GM23248 (cell line): ENCODE measurements at places on chromosomes 7 and 10.
A peak's percentile ranks its signal among the peaks of the same experiment; 100 is the strongest.

DNA sequence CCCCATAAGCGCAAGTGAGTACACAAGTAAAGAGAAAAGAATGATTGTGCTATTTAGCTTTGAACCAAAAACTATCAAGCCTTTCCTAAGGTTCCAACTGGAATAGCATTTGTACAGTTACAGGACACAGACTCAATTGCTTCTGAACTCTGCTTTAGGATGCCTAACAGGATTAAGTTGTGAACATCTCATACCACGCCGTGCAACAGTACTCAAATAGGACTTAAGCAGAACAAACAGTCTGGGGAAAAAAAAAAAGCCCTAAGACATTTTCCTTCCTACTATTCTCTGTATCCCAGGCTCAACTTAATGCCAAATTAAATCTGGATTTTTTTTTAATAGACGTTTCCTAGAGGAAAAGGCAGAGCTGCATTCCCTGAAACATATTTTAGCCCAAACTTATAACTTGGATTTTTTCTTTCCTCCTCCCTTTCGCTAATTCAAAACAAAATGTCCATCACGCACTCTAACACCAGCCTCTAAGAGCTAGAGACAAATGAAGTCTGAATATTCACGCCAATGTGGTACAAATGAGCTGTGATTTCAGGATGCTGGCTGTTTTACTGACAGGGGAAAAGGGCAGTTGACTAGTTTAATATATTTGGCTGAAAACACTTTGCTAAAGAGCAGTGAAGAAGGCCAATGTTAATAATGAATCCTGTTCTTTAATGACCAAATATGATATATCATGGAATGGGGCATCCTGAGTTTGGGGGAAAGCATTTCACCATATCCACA, 68.6 kb downstream of the CALD1 start:
- DNase-seq: no peak

- DNase-seq: peak; percentile 44
These were observed 3.5 kb upstream of the C7orf25 start for GRCh38 chr7:42915356-42915755.

DNA sequence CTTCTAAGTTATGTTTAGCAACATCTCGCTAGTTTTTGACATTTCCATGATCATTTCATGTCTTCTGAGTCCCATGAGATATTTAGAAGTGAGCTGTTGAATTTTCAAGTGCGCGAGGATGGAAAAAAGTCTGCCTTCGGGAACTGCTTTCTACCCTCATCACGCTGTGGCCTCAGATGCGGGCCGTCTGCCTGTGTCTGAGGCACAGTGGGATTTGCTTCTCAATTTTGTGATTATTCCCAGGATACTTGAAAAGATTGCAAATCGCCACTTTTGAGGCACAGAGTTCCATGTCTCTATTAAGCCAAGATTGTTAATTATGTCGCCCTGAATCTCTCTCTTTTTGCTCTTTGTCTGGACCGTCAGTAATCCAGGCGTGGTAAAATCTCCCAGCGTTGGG, 30.8 kb upstream of the NKX6-2 start:
- no peak for DNase-seq

DNA sequence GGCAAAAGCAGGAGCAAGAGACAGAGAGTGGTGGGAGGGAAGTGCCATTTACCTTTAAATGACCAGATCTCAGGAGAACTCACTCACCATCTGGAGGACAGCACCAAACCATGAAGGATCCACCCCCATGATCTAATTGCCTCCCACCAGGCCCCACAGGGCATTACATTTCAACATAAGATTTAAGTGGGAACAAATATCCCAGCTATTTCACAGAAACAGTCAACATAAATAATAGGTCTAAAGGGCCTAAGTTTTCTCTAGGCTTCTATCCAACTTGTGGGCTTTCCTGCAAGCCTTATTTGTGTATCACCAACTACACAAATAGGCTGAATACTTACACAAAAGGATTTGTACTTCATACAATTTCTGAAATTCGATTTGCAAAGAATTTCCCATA, 196.8 kb upstream of the POT1 start:
- DNase-seq: no peak

GRCh38 chr10:20207653-20208052, 391.4 kb downstream of the PLXDC2 start:
- no peak for DNase-seq

DNA sequence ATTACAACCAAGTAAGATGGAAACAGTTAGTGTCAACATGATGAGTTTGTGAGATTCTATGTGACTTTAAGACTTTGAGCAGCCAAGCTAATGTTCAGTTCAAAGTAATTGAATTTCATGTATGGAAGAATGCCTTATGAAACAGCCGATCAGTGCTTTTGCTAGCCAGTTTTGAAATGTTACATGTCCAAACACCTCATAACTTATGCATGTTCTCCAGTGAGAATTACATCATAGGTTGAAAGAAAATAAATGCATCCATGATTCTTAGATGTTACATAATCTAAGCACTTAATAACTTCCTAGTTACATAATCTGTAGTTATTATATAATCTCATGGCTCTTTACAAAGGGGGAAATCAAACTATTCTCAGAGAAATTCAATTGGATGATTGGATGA, 211.3 kb downstream of the BICC1 start:
- DNase-seq: peak; percentile 58

GRCh38 chr10:93600446-93601145, 439 bp downstream of the RBP4 start:
- DNase-seq: peak; percentile 63

- no peak for DNase-seq
These were observed 592.2 kb downstream of the REEP3 start for GRCh38 chr10:64113375-64113774.

GRCh38 chr10:93068411-93069244, 5.1 kb upstream of the CYP26A1 start:
- DNase-seq: peak; percentile 49

GRCh38 chr10:109866995-109867635, 56.2 kb downstream of the XPNPEP1 start:
- DNase-seq: no peak

- DNase-seq: peak; percentile 68
These were observed at the start of gene STOX1 for GRCh38 chr10:68826764-68827591. Gene STOX1 (plus strand): TSS chr10:68827531. CDS start chr10:68827624, 93 bp downstream.

DNA sequence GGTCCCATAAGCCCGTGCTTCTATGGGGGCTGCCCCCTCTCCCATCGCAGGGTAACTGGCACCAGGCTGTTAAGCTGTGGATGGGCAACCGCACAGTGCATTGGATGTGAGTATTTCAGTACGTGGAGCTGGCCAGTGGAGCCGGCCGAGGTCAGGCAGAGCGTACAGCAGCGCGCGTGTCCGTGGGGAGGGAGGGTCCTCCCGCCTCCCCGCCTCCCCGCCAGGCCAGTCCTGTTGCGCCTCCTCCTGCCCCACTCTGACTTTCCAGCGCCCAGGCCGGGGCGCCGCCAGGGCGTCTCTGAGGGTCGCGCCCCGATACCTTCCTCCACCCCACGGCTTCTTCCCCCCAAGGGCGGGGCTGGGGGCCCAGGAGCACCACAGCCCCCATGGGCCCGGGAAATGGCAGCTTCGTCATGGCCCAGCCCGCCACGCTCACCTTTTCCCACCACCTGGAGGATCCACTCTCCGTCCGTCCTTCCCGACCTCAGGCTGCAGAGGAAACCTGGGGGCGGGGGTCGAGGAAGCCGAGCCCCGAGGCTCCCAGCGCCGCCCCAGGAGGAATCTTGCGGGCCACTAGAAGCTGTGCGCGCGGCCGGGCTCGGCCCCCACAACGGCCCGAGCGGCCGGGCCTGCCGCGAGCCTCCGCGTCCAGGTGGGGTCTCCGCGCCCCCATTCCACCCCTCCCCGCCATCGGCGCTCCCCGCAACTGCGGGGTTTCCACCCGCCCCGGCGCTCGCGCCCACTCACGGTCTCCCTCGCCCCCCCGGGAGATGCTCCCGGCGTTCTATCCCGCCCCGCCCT, 831 bp upstream of the PFKP start:
- DNase-seq: no peak

DNA sequence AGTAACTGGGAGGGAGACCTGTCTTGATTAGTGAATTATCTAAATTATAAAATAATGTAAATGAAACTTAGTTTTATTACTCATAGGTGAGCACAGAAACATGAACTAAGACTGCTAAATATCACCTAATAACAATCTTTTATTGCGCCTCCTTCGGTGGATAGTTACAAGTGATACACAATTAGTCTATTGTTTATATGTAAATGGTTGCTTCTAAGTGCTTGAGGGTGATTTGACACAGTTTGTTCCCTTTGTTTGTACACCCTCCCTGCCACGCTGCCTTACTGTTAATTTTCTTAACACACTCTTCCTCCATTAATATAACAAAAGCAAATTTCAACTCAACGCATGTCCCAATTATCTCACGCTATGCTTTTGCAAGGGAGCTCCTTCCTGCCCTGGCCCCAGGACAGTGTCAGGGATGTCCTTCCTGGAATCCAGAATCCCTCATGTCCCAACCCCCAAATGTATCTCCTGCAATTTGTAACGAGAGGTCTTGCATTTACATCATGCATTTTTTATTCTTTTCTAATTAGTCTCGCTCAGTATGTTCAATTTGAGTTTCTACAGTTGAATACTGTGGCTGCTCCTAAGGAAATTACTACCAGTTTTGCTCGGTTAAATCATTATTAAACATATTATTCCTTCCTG, 4.2 kb downstream of the NPSR1 start:
- no peak for DNase-seq

DNA sequence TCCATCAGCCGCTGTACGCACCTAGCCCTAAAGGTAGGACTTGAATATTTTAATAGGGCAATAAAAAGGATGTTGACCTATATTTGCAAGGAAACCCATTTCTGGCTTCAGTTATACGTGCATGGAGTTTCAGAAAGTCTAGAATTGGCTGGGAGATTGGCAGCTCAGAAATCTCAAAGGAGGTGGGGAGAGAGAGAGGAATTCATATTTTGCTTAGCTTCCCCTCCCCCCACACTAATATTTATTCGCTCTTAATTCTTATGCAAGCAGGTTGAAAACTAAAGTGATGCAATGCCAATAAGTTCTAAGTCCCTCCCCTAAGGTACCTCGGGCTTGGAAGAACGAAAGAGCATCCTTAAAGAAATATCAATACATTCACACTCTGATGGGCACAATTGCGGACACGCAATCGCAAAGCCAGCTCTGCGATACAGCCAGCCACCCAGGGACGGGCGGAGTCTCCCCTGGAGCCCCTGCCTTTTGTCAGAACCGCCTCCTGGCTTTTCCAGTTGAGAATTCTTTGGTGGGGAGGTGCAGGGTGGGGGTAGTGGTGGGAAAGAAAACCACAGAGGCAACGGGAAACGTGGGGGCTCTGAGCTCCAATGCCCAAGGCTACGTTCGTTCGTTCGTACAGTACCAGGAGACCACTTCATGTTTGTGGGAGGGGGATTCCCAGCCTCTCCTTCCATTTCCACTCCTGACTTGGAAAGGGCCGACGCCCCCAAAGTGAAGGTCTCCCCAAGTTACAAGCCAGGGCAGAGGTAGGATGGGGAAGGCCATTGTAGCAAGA, 1.3 kb downstream of the SHH start:
- DNase-seq: no peak

DNA sequence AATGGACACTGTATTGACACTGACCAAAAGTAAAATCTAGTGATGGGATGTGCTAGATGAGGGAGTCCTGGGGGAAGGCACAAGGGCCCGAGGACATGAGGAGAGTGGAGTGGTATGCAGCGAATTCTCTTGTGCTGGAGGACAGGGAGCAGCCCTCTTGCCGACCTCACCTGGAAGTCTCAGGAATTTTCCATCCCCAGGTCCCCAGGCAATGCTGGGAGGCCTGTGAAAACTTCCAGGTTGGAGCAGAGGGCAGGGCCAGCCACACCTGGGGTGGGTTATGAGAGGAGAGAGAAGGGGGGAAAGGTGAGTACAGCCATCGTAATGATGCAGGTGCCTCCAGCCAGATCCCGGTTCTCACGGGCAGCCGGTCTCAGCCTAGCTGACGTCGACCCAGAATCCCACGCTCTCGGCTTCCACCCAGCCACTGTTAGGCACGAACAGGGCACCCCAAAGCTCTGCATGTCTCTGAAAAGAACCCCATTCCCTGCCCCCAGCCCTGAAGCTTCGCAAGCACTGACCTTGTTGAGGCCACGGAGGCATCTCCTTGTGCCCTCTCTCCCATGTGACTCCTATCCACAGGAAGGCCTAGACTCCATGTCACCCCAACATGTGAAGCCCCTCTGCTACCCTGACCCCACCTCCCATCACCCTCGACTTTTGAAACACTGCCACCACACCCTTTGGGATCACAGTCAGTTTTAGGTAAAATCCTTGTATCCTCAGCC, 239.7 kb upstream of the MYO3A start:
- no peak for DNase-seq

DNA sequence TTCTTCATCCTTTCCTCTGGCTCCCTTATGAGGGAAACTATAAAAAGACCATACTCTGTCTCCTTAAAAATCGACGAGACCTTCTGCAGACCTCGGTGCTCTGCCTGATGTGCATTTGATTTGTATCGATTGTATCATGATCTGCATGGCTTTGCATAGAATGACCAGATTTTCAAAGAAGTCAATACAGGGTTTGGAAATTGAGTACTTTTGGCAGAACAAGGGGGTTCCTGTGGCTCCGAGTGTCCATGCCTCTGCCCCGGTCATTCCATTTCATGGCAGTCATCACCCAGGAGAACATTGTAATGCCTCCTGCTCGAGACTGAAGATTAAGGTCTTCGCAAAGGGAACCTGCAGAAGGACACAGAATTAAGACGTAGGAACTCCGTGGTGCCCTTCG, 685 bp downstream of the CASP2 start:
- peak; percentile 70 for DNase-seq

- DNase-seq: peak; percentile 65
These were observed 767 bp downstream of the KRIT1 start for GRCh38 chr7:92244808-92245486.

GRCh38 chr7:77838929-77839491, 40.4 kb downstream of the PHTF2 start:
- no peak for DNase-seq

DNA sequence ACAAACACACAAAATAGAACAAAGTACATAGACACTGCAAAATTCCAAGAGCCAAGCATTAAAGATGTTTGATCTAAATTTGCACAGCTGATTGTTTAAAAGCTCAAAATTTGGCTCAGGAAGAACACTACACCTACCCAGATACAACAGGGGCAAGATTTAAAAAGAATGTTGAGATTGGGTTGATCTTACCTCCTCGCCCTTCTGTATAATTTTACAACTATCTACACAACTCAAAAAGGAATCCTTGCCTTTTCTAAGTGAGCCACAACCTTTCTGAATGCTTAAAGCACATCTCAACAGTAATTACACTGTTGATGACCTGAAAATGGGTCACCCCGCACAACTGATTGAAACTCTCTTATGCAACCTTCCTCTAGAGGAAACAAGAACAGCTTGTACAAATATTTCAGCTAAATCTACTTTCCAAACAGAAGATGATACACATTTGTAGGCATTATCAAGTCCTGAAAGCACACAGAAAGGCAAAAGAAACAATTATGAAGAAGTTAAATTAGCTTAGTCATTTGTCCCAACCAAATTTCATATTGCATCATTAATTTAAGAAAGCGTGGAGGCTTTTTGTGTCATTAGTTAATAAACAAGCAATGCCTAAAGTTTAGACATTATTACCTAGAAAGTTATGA, 75.5 kb downstream of the UBE2H start:
- DNase-seq: no peak

DNA sequence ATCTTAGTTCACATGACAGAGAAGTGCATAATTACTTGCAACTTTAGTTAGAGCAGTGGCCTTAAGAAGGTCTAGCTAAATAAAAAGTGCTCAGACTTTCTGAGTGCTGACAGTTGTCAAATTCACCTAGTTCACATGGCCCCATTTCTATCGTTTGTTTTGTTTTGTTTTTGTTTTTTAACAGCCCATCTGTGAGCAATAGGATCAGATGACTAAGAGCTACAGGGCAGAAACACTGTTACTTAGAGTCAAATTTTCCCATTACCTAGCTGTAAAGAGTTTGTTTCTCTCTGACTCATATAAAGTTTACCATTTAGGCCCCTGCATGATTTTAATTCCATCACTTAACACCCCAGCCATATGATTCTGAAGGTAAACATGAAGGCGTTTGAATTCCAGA, 18.8 kb downstream of the CAV1 start:
- DNase-seq: peak; percentile 93
